ENCODE measurements at places on chromosomes 3 and 15.
A peak's percentile ranks its signal among the peaks of the same experiment; 100 is the strongest.

- DNase-seq, result no peak
Observed at GRCh38 chr3:15099364-15100098, 583 bp upstream of the RBSN start.

DNA sequence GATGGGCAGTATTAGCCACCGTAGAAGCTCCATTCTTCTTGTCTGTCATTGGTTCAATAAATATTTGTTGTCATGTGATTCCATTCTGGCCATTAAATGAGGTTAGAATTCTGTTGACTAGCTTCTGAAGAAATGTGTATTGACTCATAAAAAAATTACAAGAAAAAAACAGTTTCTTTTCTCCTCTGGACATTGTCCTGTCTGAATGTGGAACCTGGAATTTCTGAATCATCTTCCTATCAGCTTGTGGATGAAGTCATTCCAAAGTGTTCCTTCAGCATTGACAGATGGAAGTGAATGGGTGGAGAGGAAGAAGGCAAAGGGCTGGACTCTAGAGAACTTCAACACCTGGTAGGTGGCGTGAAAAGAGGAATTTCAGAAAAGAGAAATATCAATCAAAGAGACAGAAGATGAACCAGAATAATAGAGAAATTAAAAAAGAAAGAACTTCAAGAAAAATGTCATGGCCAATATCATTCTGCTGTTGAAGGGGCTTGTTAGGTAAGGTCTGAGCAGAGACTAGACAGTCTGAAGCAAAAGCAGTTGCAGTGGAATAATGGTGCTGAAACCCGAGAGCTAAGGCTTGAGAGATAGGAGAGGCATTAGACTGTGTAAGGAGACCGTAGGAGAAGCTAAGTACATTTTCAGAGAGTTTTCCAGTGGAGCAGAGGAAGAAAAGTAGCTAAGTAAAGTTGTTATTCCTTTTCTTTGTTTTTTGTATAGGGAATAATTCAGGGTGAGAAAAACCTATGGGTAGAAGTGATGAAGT lies 806.6 kb downstream of the SQOR start:
- no peak for DNase-seq

- DNase-seq, result peak; percentile 11
Observed at GRCh38 chr3:114079761-114080160, 23.2 kb downstream of the QTRT2 start.

DNA sequence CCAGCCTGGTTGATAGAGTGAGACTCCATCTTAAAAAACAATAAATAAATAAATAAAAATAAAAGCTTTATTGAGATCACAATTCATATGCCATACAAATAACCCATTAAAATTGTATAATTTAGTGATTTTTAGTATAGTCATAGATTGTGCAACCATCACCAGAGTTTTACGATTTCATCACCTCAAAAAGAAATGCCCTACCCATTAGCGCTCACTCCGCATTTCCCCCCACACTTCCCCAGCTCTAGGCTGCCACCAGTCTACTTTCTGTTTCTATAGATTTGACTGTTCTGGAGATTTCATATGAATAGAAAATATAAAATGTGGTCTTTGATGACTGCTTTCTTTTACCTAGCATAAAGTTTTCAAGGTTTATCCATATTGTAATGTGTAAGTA lies 57.0 kb downstream of the ARHGEF26 start:
- DNase-seq, result no peak

DNA sequence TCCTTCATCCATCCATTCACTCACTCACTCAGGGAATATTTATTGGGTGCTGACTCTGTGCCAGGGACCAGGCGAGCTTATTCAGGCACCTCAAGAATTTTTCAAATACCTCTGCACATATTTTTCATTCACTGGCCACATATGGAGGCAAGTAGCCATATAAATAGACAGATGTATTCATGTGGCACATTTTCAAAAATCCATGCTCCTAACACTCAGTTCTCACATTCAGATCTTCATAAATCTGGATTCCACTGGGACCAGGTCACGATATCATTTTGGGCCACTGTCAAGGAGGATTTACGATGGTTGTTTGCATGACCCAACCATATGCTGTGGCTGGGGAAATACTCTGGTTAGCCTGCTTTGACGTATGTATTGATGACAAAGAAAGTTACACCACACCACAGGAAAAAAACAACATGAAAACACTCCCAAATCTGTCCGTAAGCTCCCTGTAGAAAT lies 241.8 kb upstream of the LRTM1 start:
- peak; percentile 96 for DNase-seq

DNA sequence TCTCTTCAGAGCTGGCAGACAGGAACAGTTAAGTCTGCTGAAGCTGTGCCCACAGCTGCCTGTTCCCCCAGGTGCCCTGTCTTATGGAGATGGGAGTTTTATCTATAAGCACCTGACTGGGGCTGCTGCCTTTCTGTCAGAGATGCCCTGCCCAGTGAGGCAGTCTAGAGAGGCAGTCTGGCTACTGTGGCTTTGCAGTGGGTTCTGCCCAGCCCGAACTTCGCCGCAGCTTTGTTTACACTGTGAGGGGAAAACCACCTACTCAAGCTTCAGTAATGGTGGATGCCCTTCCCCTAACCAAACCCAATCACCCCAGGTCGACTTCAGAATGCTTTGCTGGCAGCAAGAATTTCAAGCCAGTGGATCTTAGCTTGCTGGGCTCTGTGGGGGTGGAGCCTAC lies 91.2 kb downstream of the SLC25A26 start:
- DNase-seq, result no peak

- peak; percentile 67 for DNase-seq
Observed at GRCh38 chr3:169147238-169148008, 516.1 kb downstream of the MECOM start.

- no peak for DNase-seq
Observed at GRCh38 chr3:114841515-114841914, 305.6 kb downstream of the ZBTB20 start.

- DNase-seq, result no peak
Observed at GRCh38 chr3:32000877-32001276, 19.3 kb downstream of the ZNF860 start.

GRCh38 chr3:23895181-23895580 lies 21.6 kb downstream of the NKIRAS1 start:
- DNase-seq, result no peak

DNA sequence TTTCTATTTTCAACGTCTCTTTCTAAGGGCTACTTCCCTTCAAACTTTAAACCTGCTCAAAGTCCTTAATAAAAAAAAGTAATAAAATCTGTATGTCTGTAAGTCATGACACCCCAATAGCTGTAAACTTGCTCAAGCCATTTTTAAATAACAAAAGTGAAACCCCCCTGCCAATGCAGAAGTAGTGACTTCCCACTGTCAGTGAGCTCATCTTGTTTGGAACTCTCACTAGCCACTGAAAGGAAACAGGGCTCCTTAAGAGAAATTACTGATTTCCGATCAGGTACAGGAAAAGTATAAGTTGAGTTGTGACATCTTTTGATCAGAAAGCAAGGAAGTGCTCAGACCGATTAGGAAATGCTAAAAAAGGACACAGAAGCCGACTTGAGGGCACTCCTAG lies 27.6 kb upstream of the GPR171 start:
- no peak for DNase-seq

GRCh38 chr15:63484433-63485186 lies 19.8 kb upstream of the USP3 start:
- DNase-seq, result no peak

Measured in brain microvascular endothelial cell (primary cell).